ENCODE measurements at places on chromosomes 4 and X. TPM values are rescaled to one million over a fixed set of nuclear protein-coding genes. Genes with fewer than 3 reads are reported as not detected.
A peak's percentile ranks its signal among the peaks of the same experiment; 100 is the strongest.

DNA sequence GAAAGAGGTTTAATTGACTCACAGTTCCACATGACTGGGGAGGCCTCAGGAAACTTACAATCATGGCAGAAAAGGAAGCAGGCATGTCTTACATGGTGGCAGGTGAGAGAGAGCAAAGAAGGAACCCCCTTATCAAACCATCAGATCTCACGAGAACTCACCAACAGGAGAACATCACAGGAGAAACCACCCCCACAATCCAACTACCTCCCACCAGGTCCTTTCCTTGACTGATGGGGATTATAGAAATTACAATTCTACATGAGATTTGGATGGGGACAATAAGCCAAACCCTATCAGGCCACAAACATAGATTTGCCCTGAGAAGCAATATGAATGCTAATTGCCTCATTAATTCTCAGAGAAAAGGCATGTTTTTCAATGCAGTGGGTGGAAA is 138.2 kb upstream of the RAPGEF2 start:
- no peak overlapping the region for H3K4me3 ChIP-seq
- no peaks in the 10 kb centered on the region for H3K27me3 ChIP-seq
- DNase-seq: no peak
- no peaks in the 10 kb centered on the region for H3K36me3 ChIP-seq

GRCh38 chr4:15198070-15198727 is 195.9 kb downstream of the CPEB2 start:
- no peaks in the 10 kb centered on the region for H3K36me3 ChIP-seq
- H3K4me3 ChIP-seq: no peak overlapping the region
- H3K27me3 ChIP-seq: no peaks in the 10 kb centered on the region
- no peaks in the 10 kb centered on the region for H3K4me1 ChIP-seq

GRCh38 chr4:151644622-151645021 is 116.2 kb downstream of the GATB start:
- no peaks in the 10 kb centered on the region for H3K27me3 ChIP-seq
- no peak for DNase-seq
- H3K36me3 ChIP-seq: no peaks in the 10 kb centered on the region
- no peaks in the 10 kb centered on the region for H3K4me1 ChIP-seq
- no peak overlapping the region for H3K27ac ChIP-seq

DNA sequence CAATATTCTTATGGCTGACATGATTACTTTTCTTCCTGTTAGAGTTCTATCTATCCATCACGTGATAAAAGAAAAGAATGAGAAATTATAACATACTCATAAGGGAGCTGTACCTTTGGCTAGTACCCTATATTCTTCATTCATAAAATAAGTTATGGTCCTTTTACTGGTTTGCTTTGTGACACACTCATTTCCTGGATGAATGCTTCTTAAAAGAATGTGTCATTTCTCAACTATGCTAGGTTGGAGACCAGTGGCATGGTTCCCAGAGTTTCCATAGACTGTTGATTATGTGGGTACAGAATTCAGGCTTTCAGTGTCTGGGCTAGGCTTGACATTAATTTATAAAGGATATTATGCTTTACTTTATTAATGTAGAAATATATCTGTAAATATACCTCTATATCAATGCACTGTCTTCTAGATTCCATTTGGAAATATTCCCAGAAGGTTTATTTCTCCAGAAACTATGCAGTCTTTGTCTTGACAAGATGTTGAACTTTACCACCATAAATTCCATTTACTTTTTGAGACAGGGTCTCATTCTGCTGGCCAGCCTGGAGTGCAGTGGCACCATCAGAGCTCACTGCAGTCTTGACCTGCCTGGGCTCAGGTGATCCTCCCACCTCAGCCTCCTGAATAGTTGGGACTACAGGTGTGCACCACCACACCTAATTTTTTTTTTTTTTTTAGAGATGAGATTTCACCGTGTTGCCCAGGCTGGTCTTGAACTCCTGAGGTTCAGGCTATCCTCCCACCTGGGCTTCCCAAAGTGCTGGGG is 23.8 kb downstream of the NUDT6 start:
- H3K36me3 ChIP-seq: no peaks in the 10 kb centered on the region
- DNase-seq: no peak
- no peak overlapping the region for H3K4me3 ChIP-seq
- no peak overlapping the region for H3K27ac ChIP-seq

RGN gene
- not detected for polyA plus RNA-seq

FAM13A gene
- 23.2 TPM for polyA plus RNA-seq

MED12 gene
- 22.2 TPM for polyA plus RNA-seq

DNA sequence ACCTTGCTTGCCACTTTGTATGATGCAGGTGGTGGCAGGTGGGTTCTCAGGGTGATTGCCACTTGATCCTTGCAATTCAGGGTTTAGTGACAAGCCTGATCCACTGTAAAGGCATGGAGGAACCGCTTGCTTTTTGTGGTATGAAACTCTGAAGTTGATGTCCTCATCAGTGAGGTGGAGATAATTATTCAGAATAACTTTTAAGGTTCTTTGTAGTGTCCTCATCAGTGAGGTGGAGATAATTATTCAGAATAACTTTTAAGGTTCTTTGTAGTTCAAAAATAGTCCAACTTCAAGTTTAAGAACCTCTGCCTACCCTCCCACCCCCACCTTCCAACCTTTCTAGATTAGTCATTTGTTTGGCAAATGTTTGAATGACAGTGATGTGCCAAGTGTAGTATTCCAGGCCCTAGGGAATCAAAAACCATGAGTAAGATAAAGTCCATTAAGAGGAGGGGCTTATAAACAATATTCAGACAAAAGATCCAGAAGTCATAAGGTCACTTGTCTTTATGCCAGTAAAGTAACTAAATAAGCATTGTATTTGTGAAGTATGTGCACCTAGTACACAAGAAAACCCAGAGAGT is 51.2 kb downstream of the DCUN1D4 start:
- H3K4me1 ChIP-seq: no peaks in the 10 kb centered on the region
- no peak overlapping the region for H3K27ac ChIP-seq
- no peaks in the 10 kb centered on the region for H3K27me3 ChIP-seq
- H3K4me3 ChIP-seq: no peak overlapping the region

- no peak overlapping the region for H3K4me3 ChIP-seq
- H3K27ac ChIP-seq: no peak overlapping the region
- peak; percentile 74 for DNase-seq
- H3K36me3 ChIP-seq: no peaks in the 10 kb centered on the region
- no peaks in the 10 kb centered on the region for H3K27me3 ChIP-seq
Measured at GRCh38 chrX:14032406-14032805, 2.7 kb upstream of the GEMIN8 start.

TMPRSS11F gene
- not detected for polyA plus RNA-seq

DNA sequence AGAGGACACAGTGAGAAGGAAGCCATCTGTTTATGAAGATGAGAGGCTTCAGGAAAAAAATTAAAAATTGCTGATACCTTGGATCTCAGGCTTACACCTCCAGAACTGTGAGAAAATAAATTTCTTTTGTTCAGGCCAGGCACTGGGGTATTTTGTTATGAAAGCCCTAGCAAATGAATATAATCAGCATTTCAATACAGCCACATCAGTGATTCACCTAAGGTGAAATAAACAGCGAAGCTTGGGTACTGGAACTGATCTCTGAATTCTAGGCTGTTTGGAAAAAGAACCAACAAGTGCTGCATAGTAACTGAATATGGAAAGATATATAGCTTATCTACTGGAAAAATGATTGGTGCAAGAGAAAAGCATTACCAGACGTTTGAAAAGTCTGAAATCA is 88.5 kb downstream of the PDS5A start:
- DNase-seq: no peak
- H3K36me3 ChIP-seq: no peaks in the 10 kb centered on the region

- DNase-seq: no peak
- H3K4me1 ChIP-seq: no peaks in the 10 kb centered on the region
- no peak overlapping the region for H3K27ac ChIP-seq
- no peak overlapping the region for H3K4me3 ChIP-seq
- H3K27me3 ChIP-seq: no peaks in the 10 kb centered on the region
Measured at GRCh38 chrX:40262157-40263013, 164.6 kb upstream of the BCOR start.

- H3K27me3 ChIP-seq: no peaks in the 10 kb centered on the region
- H3K4me3 ChIP-seq: no peak overlapping the region
- no peak overlapping the region for H3K27ac ChIP-seq
Measured at GRCh38 chr4:123617791-123618190, 221.2 kb downstream of the SPRY1 start.

- H3K27me3 ChIP-seq: no peaks in the 10 kb centered on the region
- no peaks in the 10 kb centered on the region for H3K36me3 ChIP-seq
- DNase-seq: no peak
- no peak overlapping the region for H3K4me3 ChIP-seq
- H3K27ac ChIP-seq: no peak overlapping the region
Measured at GRCh38 chrX:23052324-23052723, 52.6 kb downstream of the DDX53 start.

DNA sequence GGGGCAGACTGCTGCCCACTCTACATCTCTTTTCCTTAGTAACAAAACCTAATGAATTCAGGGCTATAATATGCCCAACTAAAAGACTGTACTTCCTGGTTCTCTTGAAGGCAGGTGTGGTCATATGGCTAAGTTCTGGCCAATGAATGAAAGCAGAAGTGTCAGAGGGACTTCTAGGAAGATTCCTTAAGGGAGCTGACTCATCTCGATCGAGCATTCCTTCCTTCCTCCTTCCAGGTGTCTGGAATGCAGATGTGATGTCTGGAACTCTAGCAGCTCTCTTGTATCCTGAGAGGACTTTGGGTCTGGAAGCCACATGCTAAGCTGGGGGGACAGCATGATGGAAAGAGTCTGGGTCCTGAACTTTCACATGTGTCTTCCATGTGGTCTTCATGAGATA is 116.2 kb upstream of the STX18 start:
- DNase-seq: no peak
- no peaks in the 10 kb centered on the region for H3K4me1 ChIP-seq
- H3K4me3 ChIP-seq: no peak overlapping the region

BCLAF3 gene
- 2.3 TPM for polyA plus RNA-seq

ZGRF1 gene
- 2.0 TPM for polyA plus RNA-seq

AFM gene
- not detected for polyA plus RNA-seq

DNA sequence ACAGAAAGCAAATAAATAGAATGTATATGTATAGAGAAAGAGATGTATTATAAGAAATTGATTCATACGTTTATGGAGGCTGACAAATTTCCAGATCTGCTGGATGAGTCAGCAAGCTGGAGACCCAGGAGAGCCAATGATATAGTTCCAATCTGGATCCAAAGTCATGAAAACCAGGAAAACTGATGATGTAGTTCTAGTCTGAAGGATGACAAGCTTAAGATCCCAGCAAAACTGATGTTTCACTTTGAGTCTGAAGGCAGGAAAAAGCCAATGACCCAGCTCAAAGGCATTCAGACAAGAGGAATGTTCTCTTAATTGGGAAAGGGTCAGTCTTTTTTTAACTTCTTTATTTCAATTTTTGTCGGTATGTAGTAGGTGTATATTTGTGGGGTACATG is 102.6 kb downstream of the LHFPL1 start:
- DNase-seq: no peak
- H3K4me1 ChIP-seq: no peaks in the 10 kb centered on the region
- H3K27me3 ChIP-seq: no peaks in the 10 kb centered on the region

DNA sequence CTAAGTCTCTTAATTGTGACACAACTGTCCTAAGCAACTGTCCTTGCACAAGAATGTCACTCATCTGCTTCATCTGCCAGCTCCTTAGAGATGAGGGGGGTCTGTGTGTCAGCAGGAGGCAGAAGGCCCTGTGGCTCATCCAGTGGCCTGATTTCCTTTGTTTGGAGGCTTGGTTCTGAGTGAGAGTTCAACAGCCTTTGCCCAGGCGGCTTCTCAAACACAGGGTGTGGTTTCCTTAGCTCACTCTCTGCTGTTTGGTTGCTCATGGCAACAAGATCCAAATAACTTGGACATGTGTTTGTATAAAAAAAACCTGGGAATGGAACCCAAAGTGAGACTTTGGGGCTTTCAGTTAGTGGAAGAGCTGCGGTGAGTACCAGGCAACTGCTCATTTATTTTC is 46.6 kb downstream of the MAP7D3 start:
- no peak overlapping the region for H3K27ac ChIP-seq
- peaks cover 12% of the 10 kb centered on the region for H3K36me3 ChIP-seq
- no peaks in the 10 kb centered on the region for H3K27me3 ChIP-seq

DNA sequence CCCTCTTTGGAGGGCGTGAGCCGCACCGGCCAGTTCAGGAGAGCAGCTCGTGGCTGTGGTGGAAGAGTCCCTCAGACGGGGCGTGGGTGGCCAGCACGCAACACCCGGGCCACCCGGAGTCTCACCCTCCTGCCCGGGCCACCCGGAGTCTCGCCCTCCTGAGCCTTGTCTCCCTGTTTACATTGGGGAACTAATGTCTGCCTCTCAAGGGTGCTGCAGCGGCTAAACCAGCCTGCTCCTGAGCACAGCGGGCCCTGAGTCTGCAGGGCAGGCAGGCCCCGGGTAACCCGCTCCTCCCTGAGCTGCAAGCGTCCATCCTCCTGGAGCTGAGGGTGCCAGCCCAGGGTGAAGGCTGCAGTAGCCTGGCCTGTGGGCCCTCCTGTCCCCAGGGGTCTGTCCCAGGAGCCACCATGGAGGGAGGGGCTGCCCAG is 3.0 kb downstream of the PDE6B start:
- no peak overlapping the region for H3K27ac ChIP-seq
- no peak overlapping the region for H3K4me3 ChIP-seq
- no peaks in the 10 kb centered on the region for H3K27me3 ChIP-seq
- no peaks in the 10 kb centered on the region for H3K4me1 ChIP-seq
- no peaks in the 10 kb centered on the region for H3K36me3 ChIP-seq

DRD5 gene
- not detected for polyA plus RNA-seq

DNA sequence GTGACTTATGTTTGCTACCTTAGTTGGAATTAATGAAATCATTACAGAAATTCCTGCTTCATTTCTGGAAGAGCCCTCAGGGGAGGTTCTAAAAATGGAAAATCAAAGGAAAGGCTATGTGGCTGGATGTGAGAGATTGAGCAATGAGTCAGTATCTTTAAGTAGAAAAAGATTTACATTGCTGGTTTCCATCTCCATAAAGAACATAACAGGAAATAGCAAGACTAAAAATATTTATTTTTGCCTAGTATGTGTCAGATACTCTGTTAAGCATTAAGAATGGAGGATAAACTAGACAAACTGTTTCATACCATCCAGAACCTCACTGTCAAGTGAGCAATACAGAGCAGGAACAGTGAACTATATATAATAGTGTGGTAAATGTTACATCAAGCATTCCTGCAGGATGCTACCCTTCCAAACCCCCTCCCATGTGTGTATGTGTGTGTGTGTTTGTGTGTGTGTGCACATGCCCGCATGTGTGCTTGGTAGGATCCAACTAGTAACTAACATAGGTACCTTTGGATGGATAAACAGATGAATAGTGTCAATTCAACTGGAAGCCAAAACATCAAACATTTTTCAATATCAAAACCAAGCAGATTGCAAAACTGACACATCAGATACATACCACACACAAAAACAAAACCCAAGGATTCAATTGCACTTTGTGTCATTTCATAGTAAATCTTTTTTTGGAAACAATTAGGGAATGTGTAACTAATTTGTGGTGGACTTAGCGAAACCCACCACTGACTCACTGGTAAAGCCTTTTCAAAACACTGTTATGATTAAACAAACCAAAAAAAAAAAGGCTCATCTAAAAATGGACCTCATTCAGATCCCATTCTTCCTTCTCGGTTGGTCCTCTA is 223.4 kb downstream of the SHROOM3 start:
- no peak overlapping the region for H3K27ac ChIP-seq
- H3K4me1 ChIP-seq: no peaks in the 10 kb centered on the region
- no peak overlapping the region for H3K4me3 ChIP-seq
- H3K36me3 ChIP-seq: no peaks in the 10 kb centered on the region
- no peaks in the 10 kb centered on the region for H3K27me3 ChIP-seq

GRCh38 chr4:87934157-87934704 is 41.3 kb upstream of the SPP1 start:
- no peaks in the 10 kb centered on the region for H3K27me3 ChIP-seq
- H3K36me3 ChIP-seq: no peaks in the 10 kb centered on the region
- H3K4me3 ChIP-seq: no peak overlapping the region

All from naive thymus-derived CD4-positive, alpha-beta T cell (primary cell).